HAP-1 (cell line): ENCODE measurements at places on chromosomes 16 and 17.

DNA sequence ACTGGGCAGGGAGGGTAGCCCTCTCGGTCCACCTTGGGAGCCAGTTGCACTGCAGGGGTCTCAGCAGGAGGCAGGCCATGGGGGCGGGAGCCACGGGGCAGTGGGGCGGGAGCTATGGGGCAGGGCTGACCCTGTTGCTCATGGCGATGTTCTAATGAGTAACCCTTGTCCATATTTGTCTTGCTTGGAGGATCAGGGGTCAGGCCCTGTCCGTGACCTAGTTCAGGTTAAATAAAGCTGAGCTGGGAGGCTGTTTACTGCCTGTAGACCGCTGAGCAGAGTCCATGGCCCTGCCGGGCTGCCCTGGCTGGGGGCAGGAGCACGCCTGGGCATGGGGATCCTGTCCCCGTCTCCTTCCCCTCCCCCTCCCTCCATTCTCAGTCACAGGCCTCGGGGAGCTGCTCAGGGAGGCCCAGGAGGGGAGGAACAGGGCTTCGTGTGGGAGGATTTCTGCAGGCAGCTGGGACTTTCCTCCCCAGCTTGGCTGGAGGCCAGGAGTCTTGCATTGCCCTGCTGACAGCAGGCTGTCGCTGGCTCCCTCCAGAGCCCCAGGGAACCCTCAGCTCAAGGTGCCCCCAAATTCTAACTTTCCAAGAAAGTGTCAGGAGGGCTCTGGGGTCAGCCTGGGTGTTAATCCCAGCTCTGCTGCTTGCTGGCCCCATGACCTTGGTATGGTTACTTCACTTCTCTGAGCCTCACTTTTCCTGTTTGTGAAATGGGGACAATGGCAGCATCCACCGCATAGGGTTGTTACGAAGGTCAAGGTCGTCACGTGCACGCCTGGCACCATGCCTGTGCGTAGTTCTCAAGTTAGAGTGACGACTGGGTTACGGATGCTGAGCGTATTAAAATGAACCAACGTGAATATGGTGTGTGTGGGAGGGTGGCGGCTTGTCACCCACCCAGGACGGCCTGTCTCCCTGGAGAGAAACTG lies 6.1 kb upstream of the SERPINF2 start:
- no peak for DNase-seq

DNA sequence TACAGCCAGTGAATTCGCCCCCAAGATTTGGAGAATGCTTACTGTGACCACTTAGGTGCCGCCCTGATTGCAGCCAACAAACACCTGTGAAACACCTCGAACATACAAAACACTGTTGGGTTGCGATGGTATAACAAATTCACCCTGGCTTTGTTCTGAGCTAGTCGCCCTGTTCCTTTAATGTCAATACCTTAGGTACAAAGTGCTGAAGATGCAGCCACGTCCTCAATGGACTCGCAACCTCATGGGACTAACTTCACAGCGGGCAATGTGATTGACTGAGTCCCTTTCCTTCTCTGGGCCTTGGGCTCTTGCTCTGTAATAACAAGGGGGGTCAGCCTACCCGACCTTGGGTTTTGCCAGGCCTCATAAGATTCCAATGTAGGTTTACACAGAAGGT lies 28.9 kb upstream of the GOSR2 start:
- no peak for DNase-seq

- peak; percentile 45 for DNase-seq
Observed at GRCh38 chr17:2710803-2711607, 559 bp downstream of the CLUH start.

DNA sequence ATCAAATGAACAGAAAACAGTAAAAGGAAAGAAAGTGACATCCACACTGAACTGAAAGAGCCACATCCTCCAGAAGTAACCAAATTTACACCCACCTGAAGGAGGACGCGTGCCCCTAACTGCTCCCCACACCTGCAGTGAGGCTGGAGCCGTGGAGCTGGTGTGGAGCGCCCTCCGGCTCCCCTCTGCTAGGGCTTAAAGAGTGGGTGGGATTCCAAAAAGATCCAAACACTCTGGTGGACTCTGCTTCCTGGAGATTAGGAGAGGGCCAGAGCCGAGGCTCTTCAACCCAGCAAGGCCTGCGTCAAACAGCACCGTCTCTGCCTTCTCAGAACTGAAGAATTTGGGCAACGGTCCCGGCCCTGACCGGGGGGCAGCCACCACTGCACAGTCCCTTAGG lies 15.2 kb downstream of the CCDC40 start:
- DNase-seq: no peak

DNA sequence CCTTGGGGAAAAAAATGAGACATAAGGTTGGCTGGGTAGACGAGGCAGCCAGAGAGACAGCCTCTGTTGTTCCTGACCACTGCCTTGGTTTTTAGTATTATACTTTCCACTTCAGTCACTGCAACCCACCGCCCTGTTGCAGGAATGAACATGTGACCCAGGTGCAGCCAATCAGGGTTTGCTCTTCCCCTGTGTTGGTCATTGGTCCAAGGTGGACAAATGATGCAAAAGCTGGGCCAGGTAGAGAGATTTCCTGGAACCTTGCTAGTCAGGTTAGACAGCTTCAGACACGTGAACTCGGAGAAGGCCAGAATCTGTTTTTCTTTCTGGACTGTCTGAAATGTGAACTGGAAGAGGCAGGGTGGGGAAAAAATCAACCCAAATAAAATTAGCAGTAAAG lies 452.4 kb upstream of the RBFOX1 start:
- DNase-seq: no peak

- DNase-seq: no peak
Observed at GRCh38 chr16:86507173-86508027, 2.9 kb upstream of the FOXF1 start.

GRCh38 chr17:32492264-32492589 lies 5.4 kb downstream of the CDK5R1 start:
- DNase-seq: no peak

- no peak for DNase-seq
Observed at GRCh38 chr16:27558932-27559331, 9.0 kb downstream of the KATNIP start.

DNA sequence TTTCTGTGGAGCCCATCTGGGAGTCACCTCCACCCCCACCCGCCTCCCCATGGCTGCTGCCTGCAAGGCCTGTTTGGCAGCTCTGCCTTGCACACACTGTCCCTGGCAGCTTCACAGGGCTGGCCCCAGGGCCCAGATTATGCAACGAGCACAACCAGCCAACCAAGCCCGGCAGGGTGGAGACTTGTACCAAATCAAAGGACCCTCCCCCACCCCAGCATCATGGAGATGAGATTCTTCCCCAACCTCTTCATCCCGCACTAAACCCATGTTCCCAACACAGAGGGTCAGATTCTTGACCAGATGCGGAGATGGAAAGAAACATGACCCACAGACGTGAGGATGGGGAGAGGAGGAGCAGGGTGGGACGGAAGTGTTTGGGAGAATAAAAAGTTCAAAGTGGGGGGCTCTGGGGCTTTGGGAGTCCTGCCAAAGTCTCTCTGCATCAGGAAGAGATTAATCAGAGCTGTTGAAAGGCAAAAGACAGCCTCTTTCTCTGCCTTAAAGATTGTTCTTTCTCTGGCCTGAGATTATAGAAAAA lies 3.8 kb downstream of the SMARCD2 start:
- no peak for DNase-seq

- no peak for DNase-seq
Observed at GRCh38 chr16:22214889-22215288, 8.8 kb downstream of the EEF2K start.

DNA sequence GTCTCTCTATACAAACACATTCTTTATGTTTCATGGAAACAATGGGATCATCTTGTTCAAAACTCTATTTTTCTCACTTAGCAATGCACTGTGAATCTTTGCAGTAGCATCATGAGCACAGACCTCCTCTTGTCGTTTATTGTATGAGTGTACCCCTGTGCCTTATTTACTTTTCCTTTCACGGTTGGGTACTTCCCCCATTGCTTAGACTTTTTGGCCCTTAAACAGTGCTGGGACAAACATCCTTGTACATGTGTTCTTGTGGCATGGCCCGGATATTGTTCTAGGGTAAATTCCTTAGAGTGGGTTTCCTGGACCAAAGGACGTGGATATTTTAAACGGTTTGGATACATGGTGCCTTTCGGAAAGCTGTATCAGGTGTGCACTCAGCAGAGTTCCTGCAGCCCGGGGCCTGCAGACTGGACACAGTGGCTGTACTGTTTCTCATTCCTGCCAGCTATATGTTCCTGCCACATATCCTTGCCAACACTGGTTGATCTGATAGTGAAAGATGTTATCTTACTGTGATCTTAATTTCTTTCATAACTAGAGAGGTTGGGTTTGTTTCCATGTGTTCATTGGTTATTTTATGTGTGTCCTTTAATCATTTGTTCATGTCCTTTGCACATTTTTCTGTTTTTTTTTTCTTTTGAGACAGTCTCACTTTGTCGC lies 111.1 kb downstream of the OR1D5 start:
- no peak for DNase-seq

DNA sequence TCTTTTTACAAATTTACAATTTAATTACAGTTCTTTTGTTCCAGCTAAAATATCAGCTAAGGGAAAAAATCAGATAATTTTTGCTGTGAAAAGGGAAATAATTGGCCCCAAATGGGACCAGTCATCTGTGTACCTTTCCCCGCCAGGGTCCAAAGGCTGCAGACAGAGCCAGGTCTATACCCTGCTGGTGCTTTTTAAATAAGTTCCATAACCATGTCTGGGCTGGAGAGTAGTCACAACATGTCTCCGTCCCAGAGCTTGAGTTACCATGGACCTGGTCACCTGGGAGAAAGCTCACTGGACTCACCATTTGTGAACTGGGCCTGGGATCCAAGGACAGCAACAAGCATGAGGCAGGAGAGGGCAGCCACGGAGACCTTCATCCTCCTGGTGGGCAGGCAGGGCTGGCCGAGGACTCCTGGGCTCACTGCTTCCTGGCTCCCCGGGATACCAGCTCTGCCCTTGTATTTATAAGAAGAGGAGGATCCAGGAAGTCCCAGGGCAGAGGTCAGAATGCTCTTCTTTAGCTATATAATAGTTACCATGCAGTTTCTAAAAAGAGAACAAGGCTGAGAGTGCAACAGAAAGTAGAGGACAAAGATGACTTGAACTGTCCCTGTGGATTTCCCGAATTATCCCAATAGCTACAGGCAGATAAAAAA lies at the start of gene CCL15:
Gene CCL15, minus strand, starts transcription at position 444 of the 662 bp plus-strand sequence. Its CDS starts 61 bp downstream, at position 383.
- no peak for DNase-seq

DNA sequence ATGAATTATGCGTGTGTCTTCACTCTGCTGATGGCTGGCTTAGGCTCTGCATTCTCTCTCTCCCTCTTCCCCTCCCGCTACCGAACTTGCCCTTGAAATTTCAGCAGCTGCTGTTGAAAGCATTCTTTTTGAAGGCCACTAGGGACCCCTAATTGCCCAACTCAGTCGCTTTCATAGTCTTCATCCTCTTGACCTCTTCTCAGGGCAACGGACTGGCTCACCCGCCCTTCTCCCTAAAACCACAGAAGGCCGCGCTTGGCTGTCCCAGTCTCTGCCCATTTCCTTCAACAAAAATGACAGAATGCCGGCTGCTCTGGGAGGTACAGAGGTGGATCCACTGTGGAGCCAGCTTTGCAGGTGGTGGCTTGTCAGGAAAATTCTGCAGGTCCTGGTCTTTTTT lies 21.0 kb upstream of the FMNL1 start:
- peak; percentile 25 for DNase-seq
